ENCODE measurements at places on chromosomes 13 and 19.

DNA sequence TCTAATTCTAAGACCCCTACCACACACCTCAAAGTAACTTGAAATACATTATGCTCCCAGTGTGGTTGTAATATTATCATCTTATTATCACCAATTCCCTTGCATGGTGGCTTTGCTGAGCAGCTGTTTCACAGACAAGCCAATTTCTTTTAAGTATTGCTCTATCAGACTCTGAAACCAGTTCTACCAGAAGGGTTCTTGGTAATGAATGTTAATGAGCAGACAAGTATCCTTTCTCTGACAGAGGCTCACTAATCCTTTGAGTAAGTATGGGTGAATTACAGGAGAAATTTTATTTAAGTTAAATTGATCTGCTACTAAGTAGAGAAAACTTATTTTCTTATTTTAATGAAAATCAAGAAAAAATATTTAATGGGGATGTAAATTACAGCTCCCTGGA lies 326.0 kb downstream of the GPC6 start:
- no peak for DNase-seq

GRCh38 chr13:100323937-100324336 lies 235.0 kb downstream of the PCCA start:
- DNase-seq = no peak

- DNase-seq = no peak
Observed at GRCh38 chr13:51052581-51052980, 58.5 kb downstream of the C13orf42 start.

DNA sequence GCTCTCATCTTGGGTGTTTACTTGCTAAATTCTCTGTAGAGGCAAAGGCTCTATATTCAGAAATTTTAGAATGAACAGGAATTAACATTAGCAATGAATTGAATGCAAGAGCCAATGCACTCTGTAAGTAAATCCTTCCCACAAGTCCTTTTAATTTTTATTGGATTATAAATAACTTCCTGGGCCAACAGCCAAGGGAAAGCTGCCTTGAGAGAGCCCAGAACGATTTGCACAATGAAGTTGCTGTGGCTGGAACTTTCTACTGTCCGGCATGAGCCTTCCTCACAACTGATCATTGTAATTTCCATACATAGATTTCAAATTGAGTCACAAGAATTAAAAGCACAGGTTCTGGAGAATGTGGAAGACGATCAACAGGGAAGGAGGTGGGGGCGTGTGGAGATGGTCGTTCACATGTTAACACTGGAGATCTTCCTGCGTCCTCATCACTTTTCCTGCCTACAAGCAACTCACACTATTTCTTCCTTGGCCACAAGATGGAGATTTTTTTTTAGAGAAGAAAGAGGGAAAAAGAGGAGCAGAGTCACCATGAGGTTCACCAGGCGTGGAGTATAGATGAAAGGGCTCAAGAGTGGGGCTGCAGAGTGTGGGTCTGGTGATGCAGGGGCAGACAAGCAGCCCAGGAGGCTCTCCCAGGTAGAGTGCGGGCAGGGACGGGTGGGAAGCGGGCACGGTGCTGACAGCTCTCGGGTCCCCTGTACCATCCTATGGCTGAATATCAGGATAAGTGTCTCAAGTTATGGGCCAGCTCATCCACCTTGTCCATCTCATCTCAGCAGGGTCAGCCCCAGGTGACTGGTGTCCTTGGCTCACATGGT lies 110.7 kb downstream of the SOX1 start:
- DNase-seq = no peak

DNA sequence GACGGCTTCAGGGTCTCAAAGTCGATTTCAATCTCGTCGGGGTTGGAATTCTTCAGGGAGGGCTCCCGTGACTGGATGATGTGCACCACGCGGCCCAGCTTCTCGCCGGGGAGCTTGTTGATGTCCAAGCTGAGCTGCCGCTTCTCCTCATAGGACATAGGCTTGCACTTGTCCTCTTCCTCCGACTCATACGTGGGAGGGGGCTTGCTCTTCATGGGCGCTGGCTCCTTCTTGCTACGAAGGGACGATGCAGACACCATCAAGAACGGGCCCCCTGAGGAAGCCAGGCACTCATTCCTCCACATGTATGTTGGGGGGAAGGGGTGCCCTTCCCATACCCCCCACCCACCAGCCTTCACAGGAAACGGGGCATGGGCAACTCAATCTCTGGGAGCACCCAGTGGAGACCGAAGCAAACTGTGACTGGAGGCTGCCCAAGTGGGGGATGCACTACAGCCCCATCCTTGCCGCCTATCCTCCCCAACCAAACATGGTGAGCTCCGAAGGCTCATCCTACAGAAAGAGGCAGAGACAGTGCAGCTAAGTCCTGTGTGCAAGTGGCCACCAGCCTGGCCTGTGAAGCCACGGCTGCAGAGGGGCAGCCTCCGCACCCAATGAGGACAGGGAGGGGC lies 23.2 kb upstream of the EPHX3 start:
- no peak for DNase-seq

DNA sequence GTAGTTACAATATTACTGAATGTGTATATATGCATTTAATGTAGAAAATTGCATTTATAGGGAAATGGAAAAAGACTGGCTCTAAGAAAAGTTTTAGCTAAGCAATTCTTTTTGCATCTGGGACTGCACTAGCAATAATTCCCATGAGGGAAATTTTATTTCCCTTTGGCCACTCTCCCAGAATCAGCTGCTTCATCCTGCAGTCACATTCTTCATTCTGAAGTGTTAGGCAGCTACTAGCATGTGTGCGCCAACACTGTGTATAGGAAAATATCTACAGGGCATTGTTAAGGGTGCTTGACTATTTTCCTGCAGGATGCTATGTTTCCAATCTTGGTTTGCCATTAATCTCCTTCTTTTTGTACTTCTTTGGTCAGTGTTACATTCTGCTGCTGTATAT lies 312.8 kb upstream of the PCDH20 start:
- DNase-seq = no peak

- DNase-seq = no peak
Observed at GRCh38 chr13:103097366-103097928, 31.2 kb upstream of the SLC10A2 start.

GRCh38 chr19:3801412-3802096 lies 15.4 kb upstream of the MATK start:
- no peak for DNase-seq

DNA sequence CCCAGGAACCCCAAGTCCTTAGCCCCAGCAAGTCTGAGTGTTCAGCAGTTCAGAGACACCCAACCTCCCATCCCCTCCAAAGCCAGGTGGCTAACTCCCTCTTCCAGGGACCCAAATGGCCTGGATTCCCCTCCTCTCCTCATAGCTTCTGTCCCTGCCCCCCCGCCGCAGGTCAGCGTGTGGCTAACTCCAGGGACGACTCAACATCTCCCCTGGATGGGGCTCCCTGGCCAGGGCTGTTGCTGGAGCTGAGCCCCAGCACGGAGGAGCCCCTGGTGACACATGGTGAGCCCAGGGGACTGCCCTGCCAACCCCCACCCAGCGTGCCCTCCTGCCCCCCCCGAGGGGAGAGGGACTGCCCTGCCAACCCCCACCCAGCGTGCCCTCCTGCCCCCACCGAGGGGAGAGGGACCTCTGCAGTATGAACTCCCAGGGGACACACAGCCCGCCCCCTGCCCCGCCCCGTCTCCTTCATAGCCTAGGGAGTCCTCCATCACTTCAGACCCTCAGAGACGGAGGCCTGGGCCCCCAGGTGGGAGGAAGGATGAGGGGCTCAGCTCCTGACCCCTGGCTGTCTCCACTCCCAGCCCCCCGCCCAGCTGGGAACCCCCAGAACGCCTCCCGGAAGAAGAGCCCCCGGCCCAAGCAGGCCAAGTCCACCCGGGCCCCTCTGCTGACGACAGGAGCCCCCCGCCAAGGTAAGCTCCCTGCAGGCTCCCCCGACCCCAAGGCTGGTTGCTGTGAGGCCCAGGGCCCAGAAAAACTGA lies 1.7 kb downstream of the SSC5D start:
- DNase-seq = no peak

DNA sequence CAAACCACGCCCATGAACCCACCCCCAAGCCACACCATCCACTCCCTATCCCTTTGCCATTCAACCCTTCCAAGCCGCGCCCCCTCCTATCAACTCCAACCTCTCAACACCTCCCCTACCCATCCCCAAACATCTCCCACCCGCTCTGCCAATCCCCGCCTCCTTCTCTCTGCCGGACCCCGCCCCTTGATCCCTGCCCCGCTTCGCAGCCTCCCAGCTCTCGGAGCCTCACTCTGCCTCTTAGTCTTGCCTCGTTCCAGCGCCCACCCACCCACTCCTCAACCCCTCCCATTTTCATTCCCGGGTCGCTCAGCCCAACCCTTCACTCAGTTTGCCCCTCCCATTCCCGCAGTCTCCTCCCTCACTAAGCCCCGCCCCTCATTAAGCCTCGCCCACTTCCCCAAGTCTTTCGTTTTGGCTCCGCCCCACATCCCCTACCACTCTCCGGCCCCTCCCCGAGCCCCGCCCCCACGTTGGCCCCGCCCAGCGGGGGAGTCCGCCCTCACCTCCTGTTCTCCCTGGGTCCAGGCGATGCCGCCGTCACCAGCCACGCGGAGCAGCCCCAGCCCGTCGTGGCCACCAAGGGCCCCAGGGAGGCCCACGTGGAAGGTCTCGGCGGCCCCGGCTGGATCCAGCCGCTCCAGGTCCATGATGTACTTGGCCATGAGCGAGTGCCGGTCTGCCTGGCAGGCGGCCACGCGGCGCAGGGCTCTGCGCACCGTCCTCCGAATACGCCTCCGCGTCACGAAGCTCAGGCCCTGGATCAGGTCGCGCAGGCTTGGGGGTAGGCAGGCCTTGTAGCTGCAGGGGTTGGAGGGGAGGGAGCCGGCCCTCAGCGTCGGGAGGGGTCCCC lies 5.7 kb downstream of the JAK3 start:
- peak; percentile 35 for DNase-seq

DNA sequence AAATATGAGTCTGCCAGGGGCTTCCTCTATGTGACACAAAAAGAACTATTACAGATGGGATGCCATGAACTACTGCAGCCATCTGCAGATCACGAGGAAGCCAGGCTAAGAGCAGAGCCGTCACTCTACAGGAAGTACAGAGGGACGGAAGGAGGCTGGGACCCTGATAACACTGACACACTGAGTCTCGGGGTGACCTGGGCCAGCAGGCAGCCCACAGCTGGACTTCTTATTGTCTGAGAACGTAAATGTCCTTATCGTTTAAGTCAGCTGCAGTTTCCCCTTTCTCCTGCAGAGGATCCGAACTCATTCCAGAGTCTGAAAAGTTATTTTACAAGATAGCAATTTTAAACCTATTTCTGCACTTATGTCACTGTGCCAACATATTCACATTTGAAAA lies 20.7 kb downstream of the PARP4 start:
- no peak for DNase-seq

DNA sequence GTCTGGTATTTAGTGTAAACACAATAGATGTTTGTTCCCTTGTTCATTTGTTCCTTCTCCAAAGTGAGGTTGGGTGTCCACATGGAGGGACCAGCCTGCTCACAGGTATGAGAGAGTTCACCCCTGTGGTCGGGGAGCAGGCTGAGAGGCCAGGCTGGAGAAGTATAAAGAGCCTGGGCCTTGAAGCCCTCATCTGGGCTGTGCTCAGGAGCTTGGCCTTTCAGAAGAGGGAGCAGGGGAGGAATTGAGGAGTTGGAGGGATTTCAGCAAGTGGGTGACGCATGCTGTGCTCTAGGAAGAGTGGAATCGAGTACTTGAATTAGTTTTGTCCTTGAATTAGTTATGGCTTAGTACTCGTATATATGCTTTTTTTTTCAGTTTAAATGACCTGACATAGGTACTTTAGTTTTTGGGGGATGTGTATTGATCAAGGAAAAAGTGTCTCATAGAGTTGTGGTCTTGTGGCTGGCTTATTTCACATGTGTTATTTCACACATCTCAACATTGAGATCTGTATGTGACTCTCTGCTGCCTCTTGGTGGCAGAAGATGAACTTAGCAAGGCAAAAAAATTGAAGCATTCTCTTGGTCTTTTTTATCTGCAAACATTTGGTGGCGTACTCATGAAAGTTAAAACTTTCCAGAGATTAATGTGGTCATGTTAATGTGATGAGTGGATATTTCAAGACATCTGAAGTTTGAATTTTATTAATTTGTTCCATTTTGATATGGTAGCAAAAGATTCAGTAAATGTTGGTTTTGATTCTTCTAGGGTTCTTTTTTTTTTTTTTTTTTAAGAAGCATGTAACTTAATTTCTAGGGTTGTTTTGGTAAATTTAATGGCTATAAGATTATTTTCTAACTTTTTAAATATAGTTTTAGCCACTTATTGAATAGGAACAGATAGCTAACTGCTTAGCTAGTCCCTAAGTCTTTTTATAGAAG lies 54.3 kb downstream of the SLAIN1 start:
- DNase-seq = peak; percentile 84

- DNase-seq = no peak
Observed at GRCh38 chr19:4061178-4061682, 5.5 kb downstream of the ZBTB7A start.

DNA sequence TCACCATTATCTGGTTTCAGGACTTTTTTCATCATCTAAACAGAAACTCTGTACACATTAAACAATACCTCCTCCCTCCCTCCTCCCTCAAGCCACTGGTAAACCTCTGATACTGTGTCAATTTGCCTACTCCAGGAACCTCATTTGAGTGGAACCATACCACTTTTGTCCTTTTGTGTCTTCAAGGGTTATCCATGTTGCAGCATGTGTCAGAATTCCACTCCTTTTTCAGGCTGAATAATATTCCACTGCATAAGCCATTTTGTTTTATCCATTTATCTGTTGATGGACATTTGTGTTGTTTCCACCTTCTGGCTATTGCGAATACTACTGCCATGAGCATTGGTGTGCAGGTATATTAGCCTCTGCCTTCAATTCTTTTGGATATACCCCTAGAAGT lies 27.5 kb downstream of the TGDS start:
- no peak for DNase-seq

GRCh38 chr19:45418802-45419201 lies 4.9 kb downstream of the ERCC1 start:
- DNase-seq = no peak

DNA sequence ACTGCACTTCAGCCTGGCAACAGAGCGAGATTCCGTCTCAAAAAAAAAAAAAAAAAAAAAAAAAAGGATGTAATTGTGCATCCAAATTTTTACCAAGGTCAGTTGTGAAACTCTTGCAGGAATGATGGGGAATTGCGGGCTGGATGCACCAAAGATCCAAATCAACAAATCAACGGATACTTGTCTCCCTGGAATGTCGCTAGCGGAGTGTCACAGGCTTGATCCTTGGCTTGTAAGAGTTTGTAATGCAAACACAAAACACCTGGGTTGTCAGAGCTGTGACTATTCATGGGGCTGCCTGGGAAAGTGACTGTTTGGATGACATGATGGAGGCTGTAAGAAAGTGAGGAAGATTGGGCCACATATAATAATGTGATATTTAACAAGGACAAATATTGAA lies 4.2 kb downstream of the KANK3 start:
- no peak for DNase-seq
